Activated CD8-positive, alpha-beta memory T cell treated with anti-CD3 and anti-CD28 coated beads for 4 hours (primary cell): ENCODE measurements at places on chromosomes 11 and 22.
A peak's percentile ranks its signal among the peaks of the same experiment; 100 is the strongest.

- DNase-seq, result no peak
Measured at GRCh38 chr11:35792148-35792845, 129.7 kb downstream of the TRIM44 start.

DNA sequence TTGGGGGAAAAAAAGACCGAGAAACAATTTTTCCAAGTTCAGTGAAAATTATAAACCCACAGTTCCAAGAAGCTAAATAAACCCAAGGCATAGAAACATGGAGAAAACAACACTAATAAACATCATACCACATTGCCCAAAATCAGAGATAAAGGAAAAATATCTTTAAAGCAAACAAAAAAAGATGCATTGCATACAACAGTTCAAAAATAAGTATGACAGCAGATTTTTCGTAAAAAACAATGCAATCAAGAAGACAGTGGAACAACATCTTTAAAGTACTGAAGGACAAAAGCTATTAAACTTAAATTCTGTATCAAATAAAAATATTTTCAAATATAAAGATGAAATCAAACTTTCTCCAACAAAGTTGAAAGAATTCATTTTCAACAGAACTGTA lies 921.3 kb downstream of the METTL15 start:
- no peak for DNase-seq

- DNase-seq, result no peak
Measured at GRCh38 chr11:65298131-65298535, 16.5 kb upstream of the CDC42EP2 start.

DNA sequence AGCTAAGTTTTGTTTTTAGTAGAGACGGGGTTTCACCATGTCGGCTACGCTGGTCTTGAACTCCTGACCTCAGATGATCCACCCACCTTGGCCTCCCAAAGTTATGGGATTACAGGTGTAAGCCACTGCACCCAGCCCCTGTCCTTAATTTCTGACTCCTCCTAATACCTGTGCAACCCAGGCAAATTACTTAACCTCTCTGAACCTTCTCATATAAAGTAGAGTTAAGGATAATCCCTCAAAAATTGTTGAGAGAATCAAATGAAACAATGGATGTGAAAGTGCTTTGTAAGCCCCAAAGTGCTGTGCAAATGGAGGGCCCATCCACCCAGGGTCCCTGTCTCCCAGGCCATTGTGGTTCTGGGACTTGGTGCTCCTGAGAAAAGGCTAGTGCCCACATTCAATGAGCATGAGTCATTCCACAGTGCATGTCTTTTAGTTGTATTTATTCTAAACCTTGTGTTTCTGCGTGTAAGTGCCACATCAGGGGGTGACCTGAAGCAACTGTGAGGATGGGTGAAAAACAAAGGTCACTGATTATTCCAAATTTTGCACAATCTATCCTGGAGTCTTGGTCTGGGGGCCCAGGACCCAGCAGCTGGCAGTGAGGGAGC lies 61.4 kb upstream of the PTPRJ start:
- no peak for DNase-seq

- DNase-seq, result no peak
Measured at GRCh38 chr22:40118979-40119378, 58.7 kb upstream of the TNRC6B start.

- DNase-seq, result no peak
Measured at GRCh38 chr22:48959496-48959895, 868.2 kb downstream of the BRD1 start.

- DNase-seq, result peak; percentile 19
Measured at GRCh38 chr11:36744375-36745168, 146.5 kb upstream of the RAG2 start.

GRCh38 chr11:37115963-37116362 lies 517.9 kb upstream of the RAG2 start:
- no peak for DNase-seq

DNA sequence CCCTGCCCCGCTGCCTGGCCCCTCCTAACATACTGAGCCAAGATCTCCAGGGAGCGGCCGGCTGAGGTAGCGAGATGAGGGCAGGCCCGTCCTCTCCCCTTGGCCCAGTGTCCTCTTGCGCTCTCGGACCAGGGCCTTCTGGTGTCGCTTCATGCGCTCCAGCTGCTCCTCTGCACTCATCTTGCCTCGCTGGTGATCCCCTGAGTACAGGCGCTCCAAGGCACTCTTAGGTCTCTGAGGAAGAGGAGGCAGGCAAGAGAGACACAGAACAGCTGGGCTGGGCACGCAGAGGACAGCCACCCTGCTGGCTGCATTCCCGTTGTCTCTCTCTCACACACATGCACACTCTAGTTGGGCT lies 50.6 kb downstream of the C11orf58 start:
- no peak for DNase-seq

- DNase-seq, result no peak
Measured at GRCh38 chr11:13310443-13310842, 32.9 kb downstream of the BMAL1 start.

DNA sequence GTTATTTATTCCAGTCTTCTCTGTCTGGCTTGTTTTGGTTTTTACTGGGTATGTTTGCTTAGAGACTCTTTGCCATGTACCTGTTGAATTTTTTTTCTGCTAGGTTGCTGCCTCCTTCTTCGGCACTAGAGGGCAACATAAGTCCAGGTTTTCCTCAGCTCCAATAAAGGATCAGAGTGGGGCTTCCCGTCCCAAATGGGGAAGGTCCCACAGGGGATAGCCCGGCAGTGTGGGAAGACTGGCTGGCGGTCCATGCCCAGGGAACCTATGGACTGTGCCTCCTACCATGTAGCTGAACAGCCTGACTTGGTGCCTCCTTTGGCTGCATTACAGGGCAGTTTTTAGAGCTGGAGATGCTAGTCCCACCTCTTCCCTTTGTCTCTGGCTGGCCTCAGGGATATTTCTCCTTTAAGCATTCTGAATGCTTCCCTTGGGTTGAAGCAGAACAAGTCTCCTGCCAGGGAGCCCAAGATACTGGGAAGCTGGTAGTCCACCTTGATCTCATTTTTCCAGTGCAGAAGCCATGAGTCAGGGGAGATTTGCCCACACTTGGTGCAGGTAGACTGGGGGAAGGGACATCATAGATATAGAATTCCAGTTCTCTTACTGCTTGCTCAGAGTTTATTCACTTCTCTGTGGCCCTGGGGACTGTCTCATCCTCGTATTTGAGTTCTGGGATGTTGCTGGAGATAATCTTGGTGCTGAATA lies 60.2 kb downstream of the BRD1 start:
- DNase-seq, result no peak

GRCh38 chr11:72008728-72009127 lies 10.0 kb downstream of the IL18BP start:
- DNase-seq, result no peak

DNA sequence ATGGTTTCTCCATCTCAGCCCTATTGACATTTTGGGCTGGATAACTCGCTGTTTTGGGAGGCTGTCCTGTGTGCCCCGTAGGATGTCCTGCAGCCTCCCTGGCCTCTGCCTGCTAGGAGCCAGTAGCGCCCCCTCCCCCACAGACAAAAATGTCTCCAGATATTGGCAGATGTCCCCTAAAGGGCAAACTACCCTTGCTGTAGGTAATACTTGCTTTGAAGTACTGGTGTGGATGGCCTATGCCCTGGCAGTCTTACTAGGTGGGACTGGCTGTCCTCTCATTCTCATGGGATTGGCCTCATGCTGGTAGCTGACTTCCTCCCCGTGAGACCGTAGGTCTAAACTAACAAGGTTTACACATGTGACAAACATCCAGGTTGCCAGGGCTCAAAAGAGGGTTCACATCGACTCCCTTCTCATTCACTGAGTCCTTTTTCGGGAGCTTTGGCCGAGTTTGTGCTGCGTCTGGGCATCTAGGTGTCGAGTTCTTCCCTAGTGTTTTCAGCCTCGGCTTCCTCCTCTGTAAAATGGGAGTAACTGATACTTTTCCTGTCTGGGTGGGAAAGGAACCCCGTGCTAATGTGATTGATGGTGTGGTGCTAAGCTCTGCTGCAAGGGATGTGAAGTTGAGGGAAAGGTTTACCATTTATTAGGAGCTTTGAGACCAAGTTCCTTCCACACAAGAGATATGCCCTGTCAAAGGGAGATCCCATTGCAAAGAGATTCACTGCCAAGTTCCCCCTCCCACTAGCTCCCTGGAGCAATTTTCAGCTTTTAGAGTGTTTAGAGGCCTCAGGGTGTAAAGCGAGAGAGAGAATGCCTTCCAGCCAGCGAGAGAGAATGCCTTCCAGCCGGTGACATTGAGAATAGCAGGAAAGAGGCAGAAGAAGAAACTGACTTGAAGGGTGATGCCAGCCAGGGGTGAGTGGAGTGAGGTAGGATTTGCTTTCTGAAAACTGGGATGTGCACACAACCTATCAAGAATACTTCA lies 17.0 kb downstream of the PTPRJ start:
- no peak for DNase-seq
